ENCODE measurements at places on chromosomes 1 and 21.

GRCh38 chr1:215256936-215257679, 174.6 kb downstream of the KCNK2 start:
- DNase-seq = no peak

- DNase-seq = no peak
Observed at GRCh38 chr21:43820466-43820865, 31.1 kb downstream of the RRP1 start.

GRCh38 chr21:20515446-20515845, 482.8 kb upstream of the NCAM2 start:
- no peak for DNase-seq

- no peak for DNase-seq
Observed at GRCh38 chr1:204678721-204679475, 6.6 kb downstream of the LRRN2 start.

Data from DMS153 (cell line).